ENCODE measurements at places on chromosomes 2 and 18.

GRCh38 chr18:32695534-32695933 is 77.3 kb downstream of the KLHL14 start:
- no peak for DNase-seq

GRCh38 chr2:70515938-70516337 is 37.7 kb downstream of the TGFA start:
- DNase-seq, result no peak

- DNase-seq, result no peak
Measured at GRCh38 chr2:191470306-191470705, 207.6 kb upstream of the NABP1 start.

- DNase-seq, result no peak
Measured at GRCh38 chr18:64713284-64713683, 564.4 kb upstream of the LINC00305 start.

DNA sequence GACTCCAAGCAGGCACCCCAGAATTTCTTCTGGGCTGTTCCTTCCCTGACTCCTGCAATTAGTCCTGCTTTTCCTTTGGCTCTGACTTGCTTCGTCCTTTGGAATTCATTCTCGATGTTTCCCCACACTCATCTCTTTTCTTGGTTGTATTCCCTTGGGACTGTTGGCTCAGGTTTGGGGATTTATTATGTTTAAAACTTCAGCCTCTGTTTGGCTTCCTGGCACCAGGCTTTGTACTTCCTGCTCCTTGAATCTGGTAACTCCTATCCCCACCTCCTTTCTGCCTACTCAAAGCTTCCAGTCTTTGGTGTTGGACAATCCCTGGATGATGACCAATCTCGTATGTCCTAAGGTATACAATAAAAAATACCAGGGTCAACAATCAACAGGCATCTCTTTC is 1.8 kb upstream of the KCNE4 start:
- DNase-seq, result no peak

DNA sequence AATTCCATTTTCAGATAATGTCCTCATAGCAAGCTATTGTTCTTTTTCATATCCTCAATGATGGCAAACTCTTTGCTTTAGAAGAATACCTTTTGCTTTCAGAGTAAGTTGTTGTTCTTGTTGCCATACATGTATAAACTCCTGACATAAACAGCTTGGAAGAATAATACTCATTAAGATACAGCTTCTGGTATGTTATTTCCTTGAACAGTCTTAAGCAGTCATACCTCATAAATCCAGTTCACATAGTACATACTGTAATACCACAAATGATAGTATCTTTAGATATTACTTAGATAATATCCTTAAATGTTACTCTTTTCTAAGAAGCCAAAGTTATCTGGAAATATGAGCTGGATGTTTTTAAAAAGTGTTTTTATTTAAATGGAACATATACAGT is 23.2 kb downstream of the METTL8 start:
- DNase-seq, result no peak

- no peak for DNase-seq
Measured at GRCh38 chr18:58135183-58135641, 91.2 kb downstream of the NEDD4L start.

GRCh38 chr18:3806656-3807055 is 356.7 kb downstream of the TGIF1 start:
- no peak for DNase-seq

DNA sequence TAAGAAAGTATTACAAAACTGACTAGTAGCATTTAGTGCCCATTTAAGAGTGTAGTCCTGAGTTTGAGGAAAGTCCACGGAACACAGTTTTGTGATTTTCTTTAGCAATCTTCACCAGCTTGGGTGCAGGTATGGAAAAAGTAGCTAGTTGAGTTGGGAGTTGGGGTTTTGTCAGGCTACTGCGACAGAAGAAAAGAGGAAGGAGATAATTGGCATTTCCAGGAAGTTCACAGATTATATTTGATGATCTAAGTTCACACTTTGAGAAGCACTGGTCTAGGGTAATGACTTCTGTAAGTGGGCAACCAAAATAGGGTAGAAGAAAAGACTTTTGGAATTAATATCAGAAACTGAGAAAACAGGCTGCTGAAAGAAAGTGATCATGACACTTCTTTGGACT is 52.1 kb downstream of the VIL1 start:
- no peak for DNase-seq

GRCh38 chr2:26891-27290 is 19.4 kb downstream of the FAM110C start:
- DNase-seq, result no peak

DNA sequence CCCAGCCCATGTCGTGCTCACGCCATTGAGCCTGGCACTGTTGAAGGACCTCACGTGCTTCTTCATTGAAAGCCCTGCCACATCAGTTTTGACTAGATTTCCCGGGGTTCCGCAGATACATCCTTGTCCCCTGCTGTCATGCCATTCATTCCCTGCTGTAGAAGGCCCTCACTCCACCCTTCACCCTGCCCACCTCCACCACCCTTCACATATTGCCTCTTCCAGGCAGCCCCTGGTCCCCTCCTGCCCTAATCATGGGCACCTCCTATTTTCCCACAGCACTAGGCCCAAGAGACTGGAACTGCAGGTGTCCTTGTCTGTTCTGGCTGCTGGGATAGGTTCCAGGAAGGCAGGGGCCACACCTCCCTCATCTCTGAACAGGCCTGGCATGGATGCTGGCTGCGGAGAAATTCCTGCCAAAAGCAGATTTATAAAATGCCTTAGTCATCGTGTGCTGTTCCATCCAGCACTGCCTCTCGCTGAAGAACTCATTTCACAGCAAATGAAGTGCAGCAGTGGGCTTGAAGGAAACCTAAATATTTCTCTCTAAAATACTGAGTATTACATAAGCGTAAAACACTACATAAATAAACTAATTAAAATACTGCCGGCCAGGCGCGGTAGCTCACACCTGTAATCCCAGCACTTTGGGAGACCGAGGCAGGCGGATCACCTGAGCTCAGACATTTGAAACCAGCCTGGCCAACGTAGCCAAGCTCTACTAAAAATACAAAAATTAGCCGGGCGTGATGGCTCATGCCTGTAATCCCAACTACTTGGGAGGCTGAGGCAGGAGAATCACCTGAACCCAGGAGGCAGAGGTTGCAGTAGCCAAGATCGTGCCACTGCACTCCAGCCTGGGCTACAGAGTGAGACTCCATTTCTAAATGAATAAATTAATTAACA is 38.4 kb downstream of the EIF4E2 start:
- no peak for DNase-seq

GRCh38 chr18:7116792-7117389 is 706 bp downstream of the LAMA1 start:
- DNase-seq, result no peak

- no peak for DNase-seq
Measured at GRCh38 chr2:47058003-47058931, 96.8 kb downstream of the STPG4 start.

DNA sequence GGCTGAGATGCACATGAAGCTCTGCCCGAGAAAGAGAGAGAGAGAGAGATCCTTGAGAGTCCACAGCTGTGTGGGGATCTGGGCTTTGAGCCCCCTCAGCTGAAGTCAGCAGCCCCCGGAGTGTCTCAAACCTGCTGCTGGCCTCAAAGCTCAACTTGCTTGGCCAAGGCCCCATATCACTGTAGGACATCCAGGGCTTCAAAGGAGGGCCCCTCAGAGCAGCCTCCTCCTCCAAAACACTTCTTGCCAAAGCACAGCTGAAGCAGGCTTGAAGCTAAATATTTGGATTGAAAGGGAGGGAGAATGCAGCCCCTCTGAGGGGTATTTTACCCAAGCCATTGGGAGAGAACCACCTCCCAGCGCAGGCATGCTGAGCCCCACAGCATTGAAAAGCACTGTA is 357.6 kb downstream of the OSR1 start:
- DNase-seq, result no peak
